Activated CD4-positive, alpha-beta memory T cell treated with anti-CD3 and anti-CD28 coated beads, Interleukin-2, amount 10 ng/mL, durations not matched to agents 7 days and 5 days (primary cell): ENCODE measurements at places on chromosomes 3 and 15.

- DNase-seq, result no peak
Measured at GRCh38 chr15:69843900-69844304, 253.8 kb downstream of the TLE3 start.

DNA sequence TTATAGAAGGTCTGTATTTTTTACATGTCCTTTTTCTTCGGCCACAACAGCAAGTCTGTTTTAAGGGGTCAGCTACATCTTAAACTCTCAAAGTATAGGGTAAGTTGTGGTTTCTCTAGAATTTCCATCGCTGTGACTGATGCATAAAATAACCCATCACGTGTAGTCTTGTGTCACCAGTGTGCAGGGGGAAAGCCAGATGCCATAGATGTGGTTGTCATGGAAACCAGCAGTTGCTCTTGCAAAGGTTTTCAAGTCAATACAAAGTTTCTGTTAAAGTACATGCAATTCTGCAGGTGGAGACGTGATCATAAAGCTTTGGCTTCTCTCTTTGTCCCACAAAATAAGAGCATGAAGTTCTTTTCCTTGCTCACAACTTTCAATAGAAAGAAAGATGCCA lies 210.3 kb upstream of the ONECUT1 start:
- DNase-seq, result no peak

DNA sequence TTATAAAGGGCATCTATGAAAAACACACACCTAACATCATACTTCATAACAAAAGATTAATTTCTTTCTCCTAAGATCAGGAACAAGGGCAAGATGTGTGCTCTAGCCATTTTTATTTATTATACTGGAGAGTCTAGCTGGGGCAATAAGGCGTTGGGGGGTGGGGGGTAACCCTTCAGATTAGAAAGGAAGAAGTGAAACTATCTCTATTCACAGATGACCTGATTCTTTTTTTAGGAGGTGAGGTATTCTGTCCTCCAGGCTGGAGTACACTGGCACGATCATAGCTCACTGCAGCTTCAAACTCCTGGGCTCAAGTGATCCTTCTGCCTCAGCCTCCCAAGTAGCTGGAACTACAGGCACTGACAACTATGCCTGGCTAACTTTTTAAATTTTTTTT lies 89.5 kb upstream of the MANF start:
- no peak for DNase-seq

GRCh38 chr3:196165850-196166249 lies 45.4 kb downstream of the ZDHHC19 start:
- no peak for DNase-seq
